Melanocyte of skin (primary cell): ENCODE measurements at places on chromosomes 2 and 18. TPM values are rescaled to one million over a fixed set of nuclear protein-coding genes. Genes with fewer than 3 reads are reported as not detected.

The ZSWIM2 gene
- not detected in 2 replicates for total RNA-seq

The PDCD1 gene
- total RNA-seq = not detected in 2 replicates

The REG1B gene
- not detected in 2 replicates for total RNA-seq

The EN1 gene
- total RNA-seq = under 0.01 TPM in 1 of 2 replicates, not detected in the other

The REG1A gene
- not detected in 2 replicates for total RNA-seq

The CYRIA gene
- under 0.01 TPM in 1 of 2 replicates, not detected in the other for total RNA-seq

The TRIM43 gene
- total RNA-seq = not detected in 2 replicates

The CRYGC gene
- total RNA-seq = not detected in 2 replicates

The DYNAP gene
- total RNA-seq = not detected in 2 replicates

The FKBP7 gene
- total RNA-seq = 22.0 and 40.3 TPM in 2 replicates

The RFTN2 gene
- total RNA-seq = 2.0 and 5.1 TPM in 2 replicates

The ZBTB7C gene
- under 0.01 TPM in 2 replicates for total RNA-seq

The ABCA12 gene
- 0.31 and 0.33 TPM in 2 replicates for total RNA-seq

The SPDYA gene
- 0.33 and 0.62 TPM in 2 replicates for total RNA-seq

The PLGLB2 gene
- 0.34 and 2.9 TPM in 2 replicates for total RNA-seq

The CHPF gene
- 156 and 219 TPM in 2 replicates for total RNA-seq

The CCBE1 gene
- under 0.01 TPM in 1 of 2 replicates, not detected in the other for total RNA-seq

The GPR148 gene
- total RNA-seq = not detected in 2 replicates

The SRD5A2 gene
- total RNA-seq = under 0.01 TPM in 1 of 2 replicates, not detected in the other

The WDFY1 gene
- total RNA-seq = 252 and 263 TPM in 2 replicates

The SERPINB3 gene
- total RNA-seq = not detected in 2 replicates

The UGT1A10 gene
- not detected in 2 replicates for total RNA-seq

The ASB18 gene
- total RNA-seq = not detected in 2 replicates

The MXD1 gene
- 4.3 and 4.7 TPM in 2 replicates for total RNA-seq

The NT5C1B gene
- not detected in 2 replicates for total RNA-seq

The FSIP2 gene
- total RNA-seq = 0.15 TPM in 1 of 2 replicates, not detected in the other

The GNLY gene
- not detected in 2 replicates for total RNA-seq

The EVA1A gene
- total RNA-seq = 64.7 and 110 TPM in 2 replicates

The FAM168B gene
- total RNA-seq = 54.0 and 75.6 TPM in 2 replicates

The RNF152 gene
- under 0.01 and 3.6 TPM in 2 replicates for total RNA-seq

The PFN4 gene
- total RNA-seq = 1.0 TPM in 1 of 2 replicates, not detected in the other

The APCDD1 gene
- total RNA-seq = 0.34 and 3.6 TPM in 2 replicates

The SIX3 gene
- not detected in 2 replicates for total RNA-seq

The CCL20 gene
- total RNA-seq = 1.0 TPM in 1 of 2 replicates, not detected in the other

The LIPG gene
- 0.67 and 0.77 TPM in 2 replicates for total RNA-seq

The IL36A gene
- total RNA-seq = not detected in 2 replicates
